Endodermal cell (in vitro differentiated cells): ENCODE measurements at places on chromosomes 2 and 18.

- H3K27ac ChIP-seq: no peak overlapping the region
- peaks cover 32% of the 10 kb centered on the region for H3K4me1 ChIP-seq
- no peak for DNase-seq
Observed at GRCh38 chr18:62327977-62328376, 2.9 kb downstream of the TNFRSF11A start.

- no peaks in the 10 kb centered on the region for H3K4me1 ChIP-seq
- DNase-seq: no peak
- H3K4me3 ChIP-seq: no peak overlapping the region
- no peaks in the 10 kb centered on the region for H3K36me3 ChIP-seq
Observed at GRCh38 chr2:183495589-183496267, 371.5 kb downstream of the NUP35 start.

DNA sequence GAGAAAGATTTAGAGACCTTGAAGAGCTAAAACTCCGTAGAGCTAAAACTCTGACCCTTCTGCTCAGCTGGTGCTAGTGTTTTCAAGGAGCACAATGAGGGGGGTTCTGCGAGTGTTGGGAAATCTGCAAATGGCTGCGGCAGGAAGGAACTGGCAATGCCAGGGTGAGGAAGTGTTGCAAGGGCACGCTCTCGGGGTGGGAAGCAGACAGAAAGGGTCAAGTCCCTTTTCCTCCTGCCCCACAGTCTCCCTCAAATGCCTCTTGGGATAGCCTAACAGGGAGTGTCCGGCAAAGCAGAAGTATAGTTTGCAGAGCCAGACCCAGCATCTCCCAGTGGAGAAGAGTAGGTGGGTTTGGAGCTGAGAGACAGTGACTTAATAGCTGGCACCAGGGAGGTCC lies 60.5 kb downstream of the NCAPH start:
- no peak for DNase-seq
- H3K27ac ChIP-seq: no peak overlapping the region
- H3K27me3 ChIP-seq: no peaks in the 10 kb centered on the region
- H3K36me3 ChIP-seq: no peaks in the 10 kb centered on the region
- no peak overlapping the region for H3K4me3 ChIP-seq

DNA sequence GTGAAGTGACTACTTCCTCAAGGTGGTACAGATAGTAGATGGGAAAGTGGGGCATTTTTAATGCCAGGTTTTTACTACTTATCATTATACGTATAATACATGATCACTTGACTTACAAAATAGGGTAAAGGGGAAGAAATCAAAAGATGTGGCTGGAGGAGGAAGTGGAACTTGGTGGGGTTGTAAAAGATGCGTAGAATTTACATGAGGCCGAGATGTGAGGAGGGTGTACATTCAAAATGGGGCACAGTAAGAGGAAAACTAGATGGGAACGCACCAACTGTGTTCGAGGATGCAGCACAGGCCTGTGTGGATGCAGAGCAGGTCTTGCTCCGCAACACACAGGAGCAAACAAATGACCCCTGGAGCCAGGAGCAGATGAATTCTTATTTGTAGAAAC lies 403.3 kb downstream of the TXNL1 start:
- H3K36me3 ChIP-seq: no peaks in the 10 kb centered on the region
- no peaks in the 10 kb centered on the region for H3K4me1 ChIP-seq
- H3K27ac ChIP-seq: peak overlapping the region; percentile 94

DNA sequence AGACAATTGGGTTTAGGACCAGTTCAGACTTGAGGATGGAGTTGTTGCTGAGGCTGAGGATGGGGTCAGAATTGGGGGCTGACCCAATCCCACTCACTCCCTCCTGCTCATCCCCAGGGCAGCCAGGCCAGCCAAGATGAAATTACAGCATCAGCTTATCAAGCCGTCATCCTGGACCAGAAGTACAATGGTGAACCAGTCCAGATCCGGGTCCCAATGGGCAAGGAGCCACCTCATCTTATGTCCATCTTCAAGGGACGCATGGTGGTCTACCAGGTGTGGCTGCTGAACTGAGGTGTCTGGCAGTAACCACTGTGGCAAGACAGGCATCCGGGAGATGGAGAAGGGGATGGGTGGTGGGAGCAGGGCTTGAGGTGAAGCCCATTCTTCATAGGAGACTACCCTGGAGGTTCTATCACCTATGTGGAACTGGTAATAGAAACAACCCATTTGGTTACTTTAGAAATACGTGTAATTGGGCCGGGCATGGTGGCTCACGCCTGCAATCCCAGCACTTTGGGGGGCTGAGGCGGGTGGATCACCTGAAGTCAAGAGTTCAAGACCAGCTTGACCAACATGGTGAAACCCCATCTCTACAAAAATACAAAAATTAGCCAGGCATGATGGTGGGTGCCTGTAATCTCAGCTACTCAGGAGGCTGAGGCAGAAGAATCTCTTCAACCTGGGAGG lies 13.9 kb downstream of the VIL1 start:
- no peak overlapping the region for H3K27ac ChIP-seq
- H3K4me1 ChIP-seq: no peaks in the 10 kb centered on the region
- DNase-seq: no peak
- peaks cover 8% of the 10 kb centered on the region for H3K36me3 ChIP-seq
- no peaks in the 10 kb centered on the region for H3K27me3 ChIP-seq

GRCh38 chr18:65990944-65991708 lies 240.3 kb downstream of the CDH7 start:
- no peaks in the 10 kb centered on the region for H3K27me3 ChIP-seq
- H3K36me3 ChIP-seq: no peaks in the 10 kb centered on the region
- H3K4me1 ChIP-seq: no peaks in the 10 kb centered on the region
- no peak overlapping the region for H3K4me3 ChIP-seq
- no peak overlapping the region for H3K27ac ChIP-seq

DNA sequence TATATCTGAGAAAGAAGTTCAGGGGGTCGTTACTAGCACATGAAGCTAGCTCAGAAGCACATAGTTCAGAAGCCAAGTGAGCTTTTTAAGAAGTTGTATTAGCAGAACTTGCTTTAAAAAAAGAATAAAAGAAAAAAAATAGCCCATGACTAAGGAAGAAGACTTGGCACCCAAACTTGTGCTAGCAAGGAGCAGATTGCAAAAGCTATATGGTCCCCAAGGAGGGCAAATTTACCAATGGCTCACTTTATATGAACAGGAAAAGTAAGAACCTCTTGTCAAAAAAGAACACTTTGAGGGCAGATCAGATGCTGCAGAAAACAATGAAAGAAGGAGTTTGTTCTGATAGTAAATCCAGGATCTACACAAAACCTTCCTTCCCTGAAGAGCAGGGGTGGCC lies 486.5 kb upstream of the ACVR2A start:
- no peaks in the 10 kb centered on the region for H3K27me3 ChIP-seq
- H3K36me3 ChIP-seq: no peaks in the 10 kb centered on the region
- no peak for DNase-seq

DNA sequence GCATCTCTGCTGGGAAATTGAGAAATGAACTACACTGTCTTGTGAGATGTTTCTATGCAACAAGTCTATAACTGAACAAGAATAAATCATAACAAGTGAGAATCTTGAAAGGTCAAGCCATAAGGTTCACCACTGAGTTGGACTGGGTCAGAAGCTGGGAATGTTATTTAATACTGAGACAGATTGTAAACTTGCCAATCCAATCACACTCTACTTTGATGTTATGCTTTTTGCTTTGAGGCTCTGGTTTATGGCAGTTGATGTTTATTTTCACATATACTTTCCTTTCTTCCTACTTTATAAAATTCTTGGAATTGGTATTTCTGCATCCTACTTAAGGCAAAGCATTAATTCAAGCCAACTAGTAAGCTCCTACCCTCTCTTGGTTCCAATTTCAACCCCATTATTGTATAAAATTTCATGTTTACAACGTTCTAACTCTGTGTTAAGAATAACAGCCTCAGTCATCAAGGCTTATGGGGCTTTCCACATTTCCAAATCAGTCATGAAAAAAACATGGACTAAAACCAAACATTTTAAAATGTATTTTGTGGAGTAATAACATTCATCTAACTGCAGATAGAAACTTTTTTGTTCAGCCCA lies 533.4 kb downstream of the NYAP2 start:
- H3K4me3 ChIP-seq: no peak overlapping the region
- H3K27me3 ChIP-seq: no peaks in the 10 kb centered on the region
- no peaks in the 10 kb centered on the region for H3K36me3 ChIP-seq
- DNase-seq: no peak
